RPMI8226 (cell line): ENCODE measurements at places on chromosomes 3 and 15.

GRCh38 chr3:195209083-195209846 lies 61.7 kb downstream of the XXYLT1 start:
- DNase-seq = no peak

- no peak for DNase-seq
Measured at GRCh38 chr15:94290730-94291129, 59.4 kb downstream of the MCTP2 start.

DNA sequence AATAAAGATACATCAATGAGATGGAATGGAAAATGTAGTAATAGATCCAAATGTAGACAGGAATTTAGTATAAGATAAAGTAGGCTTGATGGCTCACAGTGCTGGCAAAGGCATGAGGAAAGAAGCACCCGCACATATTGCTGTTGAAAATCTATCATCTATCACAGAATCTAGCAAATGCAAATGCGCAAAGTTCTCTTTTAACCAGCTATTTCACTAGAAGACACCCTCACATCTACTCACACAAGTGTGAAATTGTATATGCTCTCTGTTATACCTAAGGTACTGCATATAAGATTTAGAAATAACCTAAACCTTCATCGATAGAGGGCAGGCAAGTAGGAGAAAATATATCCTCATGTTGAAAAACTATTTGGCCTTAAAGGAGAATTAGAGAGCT lies 756.7 kb upstream of the SEMA6D start:
- no peak for DNase-seq

- no peak for DNase-seq
Measured at GRCh38 chr3:40336101-40336500, 26.6 kb downstream of the EIF1B start.

DNA sequence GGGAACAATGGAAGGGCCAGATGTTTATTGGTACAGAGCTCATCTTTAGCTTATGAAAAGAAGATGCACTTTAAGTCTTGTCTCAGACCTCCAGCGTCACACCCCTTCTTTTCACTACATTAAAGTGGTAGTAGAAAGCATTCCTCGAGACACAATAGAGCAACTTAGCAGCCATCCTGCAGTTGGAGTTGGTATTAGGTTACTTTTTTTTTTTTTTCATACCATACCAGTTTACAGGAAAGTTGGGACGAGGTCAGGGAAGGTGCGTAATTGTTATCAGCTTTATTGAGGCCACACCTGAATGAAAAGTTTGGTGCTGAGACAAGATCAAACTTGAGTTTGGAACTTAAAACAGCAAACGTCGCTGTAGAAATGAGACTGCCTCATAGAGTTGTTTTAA lies 203.8 kb downstream of the SOX2 start:
- DNase-seq = no peak

DNA sequence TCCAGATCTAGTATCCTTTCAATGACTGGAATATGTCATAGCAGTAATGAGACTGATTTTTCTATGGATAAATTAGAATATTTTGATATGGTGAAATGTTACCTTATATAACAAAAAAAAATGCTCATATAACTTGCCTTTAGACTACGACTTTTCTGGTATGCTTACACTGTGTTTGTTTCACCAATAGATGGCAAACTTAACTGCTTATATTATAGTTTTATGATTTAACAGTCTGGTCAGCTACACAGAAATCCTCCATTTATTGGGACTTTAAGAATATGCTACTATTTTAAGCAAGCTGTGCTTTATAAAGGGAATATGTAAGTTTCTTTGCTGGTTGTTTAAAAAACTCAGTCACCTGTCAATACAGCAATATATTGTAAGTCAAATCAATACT lies 205.6 kb downstream of the VGLL3 start:
- DNase-seq = no peak

GRCh38 chr3:94336046-94336753 lies 273.3 kb downstream of the NSUN3 start:
- no peak for DNase-seq
